Substantia nigra (tissue), 51 donors: ENCODE measurements at places on chromosomes 12 and 14.

DNA sequence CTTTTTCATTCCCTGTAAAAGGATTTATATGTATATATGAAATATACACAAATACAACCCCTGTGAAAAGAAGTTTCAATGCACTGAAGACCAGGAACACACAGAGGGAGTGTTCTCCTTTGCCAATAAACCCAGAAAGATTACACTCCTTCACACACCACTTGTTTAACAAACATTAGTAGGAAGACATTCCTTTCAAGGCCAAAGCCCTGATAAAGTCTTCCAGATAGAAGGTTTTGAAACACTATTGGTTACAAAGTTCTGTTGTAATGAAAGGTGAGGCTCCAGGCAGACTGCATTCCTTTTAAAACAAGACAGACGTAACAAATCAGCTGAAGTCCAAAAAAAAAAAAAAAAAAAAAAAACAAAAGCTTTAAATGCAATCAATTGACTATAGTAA is 81.0 kb downstream of the PTPN21 start:
- DNase-seq: no peak

DNA sequence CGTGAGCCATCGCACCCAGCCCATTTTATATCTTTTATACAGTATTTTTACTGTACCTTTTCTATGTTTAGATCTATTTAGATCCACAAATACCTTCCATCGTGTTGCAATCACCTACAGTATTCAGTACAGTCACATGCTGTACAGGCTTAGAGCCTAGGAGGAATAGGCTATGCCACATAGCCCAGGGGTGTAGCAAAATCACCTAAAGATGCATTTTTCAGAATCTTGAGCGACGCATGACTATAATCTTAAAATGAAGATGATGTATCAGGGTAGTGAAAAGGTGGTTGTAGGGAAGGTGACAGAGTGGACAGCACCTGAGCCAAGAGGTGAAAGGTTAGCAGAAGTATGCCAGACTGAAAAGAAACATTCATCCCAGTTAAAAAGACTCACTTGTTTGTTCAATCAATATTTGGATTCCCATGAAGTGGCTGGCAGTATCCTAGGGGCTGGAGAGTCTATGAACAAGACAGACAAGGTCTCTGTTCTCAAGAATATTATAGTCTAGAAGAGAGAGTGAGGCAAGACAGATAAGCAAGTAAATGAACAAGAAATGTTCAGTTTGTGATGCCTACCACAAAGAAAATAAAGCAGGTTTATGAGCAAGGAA is 3.6 kb downstream of the SPRING1 start:
- no peak for DNase-seq

DNA sequence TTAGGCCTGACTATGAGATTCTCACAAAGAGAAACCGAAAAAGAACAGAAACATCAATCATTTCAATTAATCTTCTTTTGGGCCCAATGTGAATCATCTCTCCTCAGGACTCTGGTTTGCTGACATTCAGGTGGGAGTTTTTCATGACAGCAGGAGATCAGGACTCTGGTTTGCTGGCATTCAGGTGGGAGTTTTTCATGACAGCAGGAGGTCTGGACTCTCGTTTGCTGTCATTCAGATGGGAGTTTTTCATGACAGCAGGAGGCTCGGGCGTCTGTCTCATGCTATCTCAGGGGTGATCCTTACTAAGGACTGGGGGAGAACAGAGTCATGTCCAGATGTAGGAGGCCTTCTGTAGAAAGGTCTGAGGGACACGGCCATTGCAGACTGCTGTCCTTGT is 40.1 kb upstream of the PARP11 start:
- no peak for DNase-seq

DNA sequence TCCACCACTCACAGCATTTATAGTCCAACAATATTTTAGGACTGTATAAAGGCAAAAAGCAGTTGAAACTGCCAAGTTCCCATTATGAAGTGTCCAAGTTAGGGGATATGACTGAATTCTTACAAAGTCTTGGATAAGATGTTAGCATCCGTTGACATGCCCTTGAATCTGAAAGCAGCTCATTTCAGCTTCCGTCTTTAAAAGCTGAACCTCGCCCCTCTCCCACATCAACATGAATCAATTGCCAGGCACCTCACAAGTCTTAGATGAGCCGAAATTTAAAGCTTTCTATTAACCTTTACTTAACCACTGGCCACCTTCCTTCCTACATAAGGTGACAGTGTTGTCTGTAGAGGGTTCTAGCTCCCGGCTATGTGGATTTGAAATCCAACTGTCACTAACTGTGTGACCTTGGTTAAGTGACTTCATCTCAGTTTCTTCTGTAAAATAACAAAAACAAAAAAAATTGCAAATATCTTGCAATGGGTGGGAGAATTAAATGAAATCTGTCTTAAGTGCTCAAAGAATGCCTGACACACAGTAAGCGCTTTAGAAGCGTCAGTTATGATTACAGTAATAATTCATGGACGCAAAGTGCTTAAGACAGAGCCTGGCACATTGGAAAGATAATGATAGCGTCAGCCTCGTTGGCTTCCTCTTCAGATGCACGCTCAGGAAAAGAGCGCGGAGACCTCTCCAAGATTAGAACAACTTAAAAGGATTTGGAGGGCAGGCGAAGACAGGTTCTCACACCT is 1.2 kb downstream of the PPP1CC start:
- no peak for DNase-seq

- no peak for DNase-seq
Observed at GRCh38 chr14:39967885-39968284, 535.7 kb upstream of the FBXO33 start.

DNA sequence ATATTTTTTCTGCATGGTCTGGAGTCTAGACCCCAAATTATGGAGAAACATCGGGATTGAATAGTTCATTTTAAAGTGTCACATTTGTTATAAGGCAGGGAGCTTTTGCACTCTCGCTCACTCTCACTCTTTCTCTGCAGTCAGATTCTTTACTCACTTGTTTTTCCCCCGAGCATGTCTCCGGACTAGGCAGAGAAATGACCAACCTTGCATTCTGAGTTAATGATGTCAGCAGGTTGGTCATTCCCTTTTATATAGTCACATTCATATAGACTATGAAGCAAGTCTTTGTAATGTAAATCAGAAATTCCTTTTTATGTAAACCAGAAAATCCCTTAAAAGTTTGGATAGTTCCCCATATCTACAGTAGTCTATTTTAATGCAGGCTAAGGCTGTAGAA is 4.1 kb downstream of the C12orf75 start:
- DNase-seq: no peak

DNA sequence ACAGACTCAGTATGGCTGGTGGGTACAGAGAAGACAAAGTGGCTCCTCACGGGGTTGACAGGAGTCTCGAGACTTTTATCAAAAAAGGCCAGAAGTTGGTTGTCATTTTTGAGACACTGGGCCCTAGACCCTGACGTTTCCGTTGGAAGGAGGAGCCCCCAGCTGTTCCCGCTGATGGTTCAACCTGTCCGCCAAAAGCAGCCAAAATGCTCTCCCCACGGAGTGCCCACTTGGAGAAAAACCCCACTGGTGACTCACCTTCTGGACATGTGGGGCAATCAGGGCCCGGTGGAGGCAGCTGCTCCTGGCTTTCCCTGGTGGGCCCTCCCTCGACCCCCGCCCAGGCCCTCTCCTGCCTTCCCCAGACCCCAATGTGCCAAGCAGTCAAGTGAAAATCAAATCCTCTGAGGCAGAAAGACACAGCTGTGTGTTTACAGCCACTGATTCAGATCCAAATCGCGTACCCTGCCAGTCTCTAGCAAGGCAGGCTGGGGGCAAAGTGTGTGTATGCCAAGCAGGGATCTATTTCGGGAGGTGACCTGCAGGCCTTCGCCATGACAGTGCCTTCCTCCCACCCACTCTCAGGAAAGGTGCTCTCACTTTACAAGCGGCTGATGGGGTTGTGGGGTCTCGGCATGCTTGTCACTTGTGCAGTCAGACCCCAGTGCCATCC is 347.4 kb downstream of the DPF3 start:
- DNase-seq: no peak

DNA sequence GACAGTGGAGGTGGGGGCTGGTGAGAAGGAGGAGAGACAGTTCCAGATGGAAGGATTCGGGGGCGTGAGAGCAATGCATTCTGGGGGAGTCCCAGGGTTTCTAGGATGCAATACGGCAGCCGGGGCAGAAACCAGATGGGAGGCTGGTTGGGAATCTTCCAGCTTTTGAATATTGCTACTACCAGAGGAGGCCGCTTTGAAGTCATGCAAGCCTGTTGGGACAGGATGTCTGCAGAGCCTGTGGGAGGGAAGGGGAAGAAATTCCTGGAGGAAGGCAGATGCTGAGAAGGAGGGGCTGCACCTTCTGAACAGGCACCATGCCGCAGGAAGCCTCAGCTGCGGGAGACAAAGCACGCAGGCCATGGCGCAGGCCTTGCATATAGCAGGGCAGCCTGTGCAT is 105.4 kb downstream of the APAF1 start:
- DNase-seq: no peak

DNA sequence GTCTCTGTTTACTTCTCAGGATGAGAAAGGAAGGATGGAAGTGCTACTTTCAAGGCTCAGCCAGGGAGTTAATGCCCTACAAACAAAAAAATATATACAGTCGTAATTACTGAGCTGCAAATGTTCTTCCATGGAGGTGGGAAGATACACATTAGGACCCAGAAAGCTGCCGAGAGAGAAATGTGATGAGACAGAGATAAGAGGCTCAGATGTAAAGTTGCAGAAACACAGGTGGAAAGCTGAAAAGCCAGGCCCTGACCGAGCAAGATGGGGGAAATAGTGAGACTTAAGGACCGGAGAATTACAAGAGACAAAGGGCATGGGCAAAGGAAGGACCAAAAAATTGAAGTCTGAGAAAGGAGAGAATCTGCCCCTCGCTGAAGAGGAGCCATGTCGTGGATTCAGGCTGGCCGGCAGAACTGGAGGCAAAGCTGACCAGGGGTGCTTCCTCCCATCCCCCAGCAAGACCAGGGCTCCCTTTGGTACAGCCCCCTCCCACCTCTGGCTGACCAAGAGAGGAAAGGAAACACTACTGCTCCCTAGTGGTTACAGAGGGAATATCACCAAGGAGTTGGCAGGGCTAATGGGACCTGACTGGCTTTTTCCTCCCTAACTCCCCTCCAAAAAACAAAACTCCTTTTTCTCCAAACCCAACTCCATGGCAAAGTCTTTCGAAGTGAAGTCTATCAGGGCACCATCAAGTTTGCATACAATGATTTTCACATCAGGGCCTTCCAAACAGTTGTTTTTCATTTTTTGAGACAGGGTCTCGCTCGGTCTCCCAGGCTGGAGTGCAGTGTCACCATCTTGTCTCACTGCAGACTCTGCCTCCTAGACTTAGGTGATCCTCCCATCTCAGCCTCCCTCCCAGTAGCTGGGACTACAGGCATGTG is 12.1 kb downstream of the ZFHX2 start:
- peak; percentile 22 for DNase-seq

DNA sequence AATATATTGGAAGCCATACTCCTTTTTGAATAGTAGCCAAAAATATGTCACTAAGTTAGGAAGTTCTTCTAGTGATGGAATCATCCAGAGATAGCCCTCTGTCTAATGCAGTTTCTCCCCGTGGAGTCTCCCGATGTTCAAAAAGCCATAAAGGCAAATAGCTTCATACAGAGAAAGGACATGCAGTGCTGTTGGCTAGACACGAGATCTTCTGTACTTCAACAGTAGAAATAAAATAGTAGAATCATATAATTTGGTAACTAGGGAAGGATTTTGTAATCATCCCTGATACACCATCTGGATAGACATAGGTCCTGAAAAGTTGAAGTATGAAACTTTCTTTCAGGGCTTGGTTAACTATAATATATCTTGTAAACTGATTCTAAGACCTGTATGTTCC is 27.6 kb downstream of the LRFN5 start:
- DNase-seq: no peak

DNA sequence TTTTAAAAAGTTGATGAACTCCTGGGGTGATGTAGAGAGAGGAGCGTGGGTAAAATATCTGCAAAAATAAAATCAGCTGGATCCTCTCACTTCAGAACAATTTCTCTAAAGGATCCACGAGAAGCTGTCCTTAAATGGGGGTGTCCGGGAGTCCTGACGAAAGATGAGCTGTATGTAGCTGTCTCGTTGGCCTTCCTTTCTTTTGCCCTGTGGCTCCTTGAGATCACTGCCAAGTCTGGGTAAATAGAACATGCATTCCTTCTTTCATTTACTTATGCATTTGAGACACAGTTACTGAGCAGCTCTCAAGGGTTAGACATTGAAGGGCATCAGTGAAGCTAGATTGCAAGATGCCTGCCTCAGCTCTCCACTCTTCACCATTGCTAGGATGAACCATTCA is 35.2 kb upstream of the TXNRD1 start:
- DNase-seq: no peak

GRCh38 chr14:55051423-55052268 is at the start of gene MAPK1IP1L:
TSS of gene MAPK1IP1L (plus strand) at chr14:55051647. CDS start at chr14:55061684, 10,037 bp downstream.
- peak; percentile 81 for DNase-seq
